Stimulated activated CD4-positive, alpha-beta T cell treated with anti-CD3 and anti-CD28 coated beads, TNF-alpha, amount 100 ng/mL, for 4 hours (primary cell): ENCODE measurements at places on chromosomes 1 and 21.
A peak's percentile ranks its signal among the peaks of the same experiment; 100 is the strongest.

GRCh38 chr1:93631626-93632365, 49.8 kb downstream of the BCAR3 start:
- DNase-seq, result no peak

GRCh38 chr1:237556911-237557310, 333.8 kb downstream of the ZP4 start:
- DNase-seq, result no peak

- DNase-seq, result no peak
These were observed 106.7 kb upstream of the ADAR start for GRCh38 chr1:154714638-154715037.

GRCh38 chr1:229893762-229894444, 173.1 kb upstream of the GALNT2 start:
- DNase-seq, result no peak

DNA sequence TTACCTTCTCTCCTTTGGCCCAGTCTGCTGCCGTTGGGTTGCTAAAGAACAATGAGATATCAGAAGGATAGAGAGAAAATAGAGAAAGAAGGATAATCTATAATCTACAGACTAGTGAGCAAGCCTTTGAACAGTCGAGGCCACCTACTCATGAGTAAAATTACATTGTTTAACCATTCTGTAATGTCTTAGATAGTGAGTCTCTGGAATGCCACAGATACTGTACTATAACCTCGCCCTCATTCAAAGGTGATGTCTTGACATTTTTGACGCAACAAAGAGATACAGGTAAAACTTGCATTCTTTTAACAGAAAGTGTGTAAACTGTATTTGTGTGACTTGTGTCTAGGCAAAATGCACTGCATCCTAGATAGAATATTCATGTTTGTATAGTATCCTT, 77.9 kb downstream of the LAMC1 start:
- no peak for DNase-seq

GRCh38 chr21:34612056-34612455, 2.9 kb downstream of the RCAN1 start:
- DNase-seq, result no peak

DNA sequence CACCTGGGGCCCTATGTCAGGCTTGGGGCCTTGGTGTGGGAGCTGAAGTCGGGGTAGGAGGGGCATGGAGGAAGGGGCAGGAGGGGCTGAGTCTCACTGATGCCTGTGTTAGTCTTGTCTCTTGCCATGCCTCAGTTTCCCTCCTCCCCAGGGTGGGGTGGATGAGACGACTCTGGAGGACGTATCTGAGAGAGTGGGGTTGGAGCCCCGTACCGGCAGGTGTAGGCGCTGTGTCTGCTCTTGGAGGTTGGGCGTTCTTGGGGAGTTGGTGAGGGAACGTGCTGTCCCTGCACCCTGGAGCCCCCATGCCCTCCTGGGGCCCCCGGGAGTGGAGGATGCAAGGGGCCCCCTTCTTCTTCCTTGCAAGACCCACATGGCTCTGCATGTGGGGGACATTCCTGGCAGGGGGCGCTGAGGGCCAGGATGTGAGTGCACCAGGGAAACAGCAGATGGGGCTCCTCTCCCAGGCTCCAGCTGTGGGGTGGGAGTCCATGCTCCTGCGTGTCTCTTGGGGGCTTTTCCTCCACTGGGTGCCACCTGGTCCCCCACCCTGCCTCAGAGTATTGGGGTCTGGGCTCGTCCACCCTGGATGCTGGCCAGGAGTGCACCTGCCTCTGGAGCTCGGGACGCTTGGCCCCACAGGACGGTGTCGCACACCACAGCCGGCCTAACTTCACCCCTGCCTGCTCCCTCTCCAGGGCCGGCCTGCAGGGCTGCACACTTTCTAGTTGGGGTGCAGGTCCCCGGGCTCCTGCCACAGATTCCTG, 1.4 kb upstream of the TNFRSF14 start:
- no peak for DNase-seq

GRCh38 chr21:44065428-44065827, 41.8 kb upstream of the PWP2 start:
- DNase-seq, result peak; percentile 33

GRCh38 chr21:25974964-25975363, 195.6 kb downstream of the APP start:
- DNase-seq, result no peak

- no peak for DNase-seq
These were observed 208.5 kb upstream of the PROX1 start for GRCh38 chr1:213779228-213779627.

GRCh38 chr1:221025956-221026355, 146.7 kb downstream of the HLX start:
- no peak for DNase-seq

GRCh38 chr1:64112281-64112680, 91.1 kb upstream of the UBE2U start:
- no peak for DNase-seq

GRCh38 chr1:65119951-65120350, 28.1 kb upstream of the AK4 start:
- no peak for DNase-seq

DNA sequence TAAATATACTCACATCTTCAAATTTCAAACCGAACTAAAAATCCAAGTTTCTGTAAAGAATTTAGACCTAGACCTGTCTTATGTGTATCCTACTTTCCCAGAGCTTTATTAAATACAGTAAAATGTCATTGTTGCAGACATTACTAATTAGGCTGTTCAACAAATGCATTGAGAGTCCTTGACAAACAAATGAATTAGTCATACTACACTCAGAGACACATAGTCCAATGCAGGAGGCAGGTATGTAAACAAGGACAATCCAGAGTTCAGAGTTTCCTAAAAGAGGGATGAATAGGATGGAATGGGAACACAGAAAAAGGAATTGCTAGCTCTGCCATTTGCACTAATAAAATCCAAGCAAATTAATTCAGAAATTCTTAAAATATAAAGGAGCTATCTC, 1.6 kb upstream of the EGLN1 start:
- DNase-seq, result no peak

GRCh38 chr1:228101994-228102790, 933 bp downstream of the C1orf35 start:
- DNase-seq, result no peak

DNA sequence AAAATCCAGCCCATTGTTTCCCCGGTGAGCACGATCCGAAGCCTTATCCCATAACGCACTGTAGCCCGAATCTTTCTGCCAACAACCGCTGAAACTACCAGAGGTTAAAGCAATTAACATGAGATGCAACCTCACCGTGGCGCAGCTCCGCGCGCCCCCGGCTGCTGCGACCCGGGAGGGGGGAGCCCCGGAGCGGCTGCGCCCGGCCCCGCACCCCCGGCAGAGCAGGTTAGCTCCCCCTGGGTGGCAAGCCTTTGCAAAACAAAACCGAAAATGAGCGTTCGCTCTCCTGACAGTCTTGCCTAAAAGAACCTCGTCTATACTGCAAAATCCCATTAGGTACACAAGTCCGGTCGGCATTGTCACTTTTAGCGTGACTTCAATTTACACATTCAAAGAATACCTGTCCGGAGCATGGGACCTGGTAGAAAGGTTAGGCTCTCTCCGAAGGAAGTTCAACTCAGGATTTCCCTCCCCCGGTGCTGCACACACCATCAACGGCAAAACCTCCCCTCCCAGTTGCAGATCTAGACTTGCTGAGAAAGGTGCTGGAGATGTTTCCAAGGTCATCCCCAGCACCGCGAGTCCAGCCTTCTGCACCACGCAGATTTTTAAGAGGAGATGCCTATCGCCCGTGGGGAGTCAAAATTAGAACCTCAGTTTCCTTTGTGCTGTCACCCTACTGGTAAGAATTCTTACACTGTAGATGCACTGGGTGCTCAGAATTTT, 107.5 kb downstream of the ZNF281 start:
- peak; percentile 33 for DNase-seq

- DNase-seq, result no peak
These were observed 1.7 kb upstream of the TNFSF4 start for GRCh38 chr1:173208868-173209267.

- DNase-seq, result no peak
These were observed 8.7 kb downstream of the IFNLR1 start for GRCh38 chr1:24178407-24178806.

DNA sequence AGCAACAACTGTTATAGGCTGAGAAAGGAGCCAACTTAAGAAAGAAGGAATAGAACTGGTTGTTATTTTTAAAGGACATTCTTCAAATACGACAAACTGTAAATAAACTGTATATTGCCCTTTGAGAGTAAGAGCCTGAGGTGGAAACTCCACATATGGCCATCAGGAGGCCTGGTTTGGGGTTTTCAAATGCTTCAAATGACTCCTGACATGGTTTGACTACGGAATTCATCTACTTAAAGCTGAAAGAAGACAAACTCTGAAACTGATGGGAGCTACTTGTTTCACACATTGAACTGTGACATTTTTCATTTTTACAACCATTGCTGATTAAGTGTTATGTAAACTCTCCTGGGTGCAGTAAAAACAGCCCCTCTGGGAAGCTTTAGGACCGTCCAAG, 59.8 kb downstream of the NGF start:
- DNase-seq, result no peak

GRCh38 chr1:166136222-166136621, 30.6 kb downstream of the FAM78B start:
- no peak for DNase-seq

- DNase-seq, result no peak
These were observed 36.3 kb upstream of the SLC6A9 start for GRCh38 chr1:44067266-44068250.

- DNase-seq, result no peak
These were observed 36.2 kb downstream of the OSBPL9 start for GRCh38 chr1:51653127-51653526.

GRCh38 chr1:202578001-202578504, 132.2 kb downstream of the SYT2 start:
- DNase-seq, result no peak

GRCh38 chr1:18175530-18176377, 68.2 kb downstream of the IGSF21 start:
- DNase-seq, result no peak

DNA sequence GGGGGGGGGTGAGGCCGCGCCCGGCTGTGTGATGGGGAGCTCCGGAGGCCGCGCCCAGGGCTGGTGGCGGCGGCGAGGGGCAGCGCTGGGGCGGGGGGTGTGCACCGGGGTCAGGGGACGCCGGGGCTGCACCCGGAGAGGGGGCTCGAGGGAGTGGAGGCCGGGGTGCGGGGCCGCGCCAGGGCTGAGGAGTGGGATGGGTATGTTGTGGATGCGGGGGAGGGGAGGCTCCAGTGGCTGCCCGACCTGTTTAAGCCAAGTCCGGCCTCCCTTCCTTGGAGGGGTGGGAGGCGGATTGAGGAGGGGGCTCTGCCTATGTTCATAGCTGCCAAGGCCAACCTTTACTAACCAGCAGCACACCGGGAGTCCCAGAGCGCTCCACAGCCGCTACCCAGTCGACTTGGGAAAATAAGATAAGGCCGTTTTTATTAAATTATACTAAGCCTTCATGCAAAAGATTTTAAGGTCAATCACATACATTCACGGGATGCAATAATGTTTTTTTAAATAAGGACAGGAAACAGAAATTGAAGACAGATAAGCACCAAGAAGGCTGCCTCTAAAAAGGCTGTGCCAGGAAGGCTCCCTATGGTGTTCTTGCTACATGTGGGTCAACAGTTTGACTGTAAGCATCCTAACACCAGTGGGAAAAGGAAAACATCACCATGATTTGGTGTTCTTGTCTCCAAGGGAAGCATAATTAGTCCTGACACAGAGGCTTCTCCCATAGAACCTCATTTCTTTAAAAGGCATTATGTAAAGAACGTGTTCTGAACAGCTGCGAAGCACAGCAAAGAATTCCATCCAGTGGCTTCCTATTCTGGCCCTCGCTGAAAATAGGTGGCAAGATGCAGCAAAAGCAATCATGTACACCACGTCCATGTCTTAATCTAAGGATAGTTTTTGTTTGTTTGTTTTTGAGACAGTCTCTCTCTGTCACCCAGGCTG, 626 bp upstream of the HLCS start:
- no peak for DNase-seq

DNA sequence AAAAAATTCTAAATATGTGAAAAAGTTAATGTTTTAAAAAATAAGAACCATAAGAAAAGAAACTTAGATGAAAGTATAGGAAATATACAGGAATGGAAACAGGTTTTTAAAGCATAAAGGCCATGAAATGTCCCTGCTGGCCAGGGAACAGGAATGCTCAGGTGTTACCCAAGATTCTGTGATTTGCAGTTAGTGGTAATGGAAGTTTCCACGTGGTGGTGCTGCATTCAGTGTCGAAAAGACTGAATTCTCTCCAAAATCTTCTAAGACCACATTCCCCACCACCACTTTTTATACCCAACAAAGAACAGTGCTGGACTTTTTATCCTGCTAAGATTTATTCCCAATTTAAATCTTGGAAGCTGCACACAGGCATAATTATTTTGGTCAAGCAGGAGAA, 126.2 kb downstream of the PRRX1 start:
- no peak for DNase-seq

DNA sequence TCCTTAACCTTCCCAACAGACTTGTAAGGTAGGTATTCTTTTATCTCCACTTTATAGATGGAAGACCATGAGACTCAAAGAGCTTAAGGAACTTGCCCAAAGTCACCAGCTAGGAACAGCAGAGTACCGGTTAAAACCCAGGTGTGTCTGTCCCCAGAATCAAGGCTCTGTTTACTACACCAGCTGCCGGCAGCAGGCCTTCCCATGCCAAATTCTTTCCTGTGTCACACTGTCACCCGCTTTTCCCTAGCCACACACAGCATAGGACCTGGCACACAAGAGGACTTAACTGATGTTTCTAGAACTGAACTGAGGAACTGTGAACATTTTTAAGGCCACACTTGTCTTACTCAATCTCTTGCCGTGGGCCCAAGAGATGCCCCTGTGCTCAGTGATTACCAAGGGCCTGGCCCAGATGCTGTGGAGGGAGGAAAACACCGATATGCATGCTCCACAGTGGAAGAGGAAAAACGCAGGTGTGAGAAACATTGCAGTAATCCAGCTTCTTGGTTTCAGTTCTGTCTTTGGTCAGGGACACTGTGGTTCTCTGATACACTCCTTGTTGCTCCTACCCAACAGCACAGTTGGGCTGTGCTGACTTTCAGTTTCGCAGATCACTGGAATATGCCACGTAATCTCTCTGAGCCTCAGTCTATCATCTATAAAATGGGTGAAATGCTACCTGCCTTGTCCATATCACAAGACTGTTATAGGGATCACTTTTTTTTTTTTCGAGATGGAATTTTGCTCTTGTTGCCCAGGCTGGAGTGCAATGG, 13.9 kb upstream of the LY9 start:
- DNase-seq, result no peak

DNA sequence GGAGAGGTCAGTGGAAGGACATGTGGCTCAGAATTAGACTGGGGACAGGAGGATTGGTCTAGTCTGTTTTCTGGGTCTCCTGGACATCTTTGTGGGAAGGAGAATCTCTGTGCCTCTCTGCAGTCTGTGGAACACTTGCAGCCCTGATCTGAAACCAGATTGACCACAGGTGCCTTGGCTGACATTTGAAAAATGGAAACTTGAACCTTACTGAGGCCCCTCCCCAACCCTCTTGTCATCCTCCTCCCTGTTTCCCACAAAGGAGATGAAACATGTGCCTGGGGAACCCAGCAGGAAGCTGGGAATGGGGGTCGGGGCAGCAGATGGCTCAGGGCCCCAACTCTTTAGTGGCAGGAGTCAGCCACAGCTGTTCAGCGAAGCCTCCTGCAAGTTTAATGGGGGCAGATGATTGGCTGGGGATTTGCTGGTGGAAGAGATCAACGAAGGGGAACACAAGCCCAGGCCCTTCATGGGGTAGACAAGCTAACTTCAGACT, 18.1 kb downstream of the VASH2 start:
- no peak for DNase-seq
